Fibroblast of skin of left biceps (primary cell): ENCODE measurements at places on chromosomes 2 and 18.

- no peak for DNase-seq
Measured at GRCh38 chr2:127080226-127080937, 26.6 kb downstream of the BIN1 start.

DNA sequence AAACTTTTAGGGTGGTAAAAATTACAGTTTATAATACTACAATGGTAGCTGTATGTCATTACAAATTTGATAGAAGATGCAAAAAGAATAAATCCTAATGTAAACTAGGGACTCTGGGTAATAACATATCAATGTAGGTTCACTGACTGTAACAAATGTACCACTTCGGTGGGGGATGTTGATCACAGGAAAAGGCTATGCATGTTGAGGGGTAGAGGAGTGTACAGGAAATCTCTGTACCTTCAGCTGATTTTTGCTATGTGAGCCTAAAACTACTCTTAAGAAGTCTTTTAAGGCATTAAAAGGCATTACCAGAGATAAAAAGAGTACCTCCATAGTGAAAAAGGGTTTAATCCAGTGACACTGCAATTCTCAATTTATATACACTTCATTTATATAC is 25.0 kb downstream of the TRIP12 start:
- no peak for DNase-seq

- DNase-seq: no peak
Measured at GRCh38 chr2:98350411-98350810, 4.2 kb downstream of the CNGA3 start.

DNA sequence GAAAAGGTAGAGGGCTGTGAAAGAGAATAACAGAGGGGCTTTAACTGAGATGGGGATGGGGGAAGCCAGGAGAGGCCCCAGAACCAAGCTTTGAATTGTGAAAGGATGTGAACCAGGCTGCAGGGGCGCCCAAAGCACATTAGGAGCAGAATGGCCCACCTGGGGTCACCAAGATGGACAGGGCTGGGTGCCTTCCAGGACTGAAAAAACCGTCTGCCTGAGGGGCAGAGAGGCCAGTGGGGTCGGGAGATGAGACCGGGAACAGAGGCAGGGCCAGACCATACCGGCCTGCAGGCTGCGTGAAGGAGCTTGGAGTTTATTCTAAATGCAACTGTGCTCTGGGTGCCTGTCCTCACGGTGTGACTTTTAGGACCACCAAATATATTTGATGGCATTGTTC is 29.1 kb upstream of the FAM136A start:
- no peak for DNase-seq

DNA sequence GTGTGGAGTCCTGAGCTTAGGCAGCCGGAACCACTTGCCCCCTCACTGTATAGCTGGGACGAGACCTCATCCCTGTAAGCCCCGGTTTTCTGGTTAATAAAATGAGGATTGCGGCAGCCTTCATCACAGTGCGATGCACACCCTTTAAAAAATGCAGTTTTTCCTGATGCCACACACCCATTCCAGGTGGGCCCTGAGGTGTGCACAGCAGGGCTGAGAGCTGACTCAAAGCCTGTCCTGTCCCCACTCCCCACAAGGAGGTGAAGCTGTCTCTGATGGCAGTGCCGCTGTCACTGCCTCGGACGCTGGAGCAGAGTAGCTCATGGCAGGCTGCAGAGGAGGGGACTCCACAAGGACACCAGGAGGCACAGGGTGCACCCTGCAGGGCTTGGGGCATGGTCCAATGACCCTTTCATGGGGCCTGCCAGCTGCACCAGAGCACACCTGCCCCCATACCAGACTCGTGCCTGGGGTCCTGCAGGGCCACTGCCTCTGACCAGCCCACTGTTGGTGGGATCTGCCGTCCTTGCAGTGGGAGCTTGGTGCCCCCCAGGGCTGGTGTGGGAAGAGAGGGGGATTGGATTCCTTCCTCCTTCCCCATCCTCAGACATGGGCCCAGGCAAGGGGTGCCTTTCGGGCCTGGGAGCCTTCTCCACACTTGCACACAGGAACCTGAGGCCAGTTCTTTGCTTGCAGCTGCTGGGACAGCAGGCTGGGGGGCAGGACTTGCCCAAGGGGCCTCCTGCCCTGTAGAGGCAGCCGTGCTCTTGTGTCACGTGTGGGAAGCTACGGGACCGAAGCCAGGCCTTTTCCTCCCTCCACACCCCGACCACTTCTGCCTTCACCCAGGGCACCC is 22.8 kb downstream of the GPC1 start:
- DNase-seq: no peak

DNA sequence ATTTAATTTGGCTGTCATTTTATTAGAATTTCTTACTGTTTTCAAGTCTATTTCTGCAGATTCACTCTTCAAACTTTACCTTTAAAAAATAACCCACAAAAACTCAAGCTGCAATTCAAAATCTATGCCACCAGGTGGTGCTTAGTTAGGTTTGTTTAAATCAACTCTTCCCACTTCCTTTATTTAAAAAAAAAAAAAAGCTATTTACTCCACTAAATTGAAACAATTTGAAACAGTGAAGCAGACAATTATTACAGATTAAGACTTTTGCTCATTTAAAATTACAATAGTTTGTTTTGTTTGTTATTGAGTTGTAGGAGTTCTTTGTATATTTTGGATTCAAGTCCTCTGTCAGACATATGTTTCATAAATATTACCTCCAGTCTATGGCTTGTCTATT is 300.0 kb downstream of the PDE11A start:
- no peak for DNase-seq

- no peak for DNase-seq
Measured at GRCh38 chr2:229196448-229196847, 74.6 kb downstream of the PID1 start.

DNA sequence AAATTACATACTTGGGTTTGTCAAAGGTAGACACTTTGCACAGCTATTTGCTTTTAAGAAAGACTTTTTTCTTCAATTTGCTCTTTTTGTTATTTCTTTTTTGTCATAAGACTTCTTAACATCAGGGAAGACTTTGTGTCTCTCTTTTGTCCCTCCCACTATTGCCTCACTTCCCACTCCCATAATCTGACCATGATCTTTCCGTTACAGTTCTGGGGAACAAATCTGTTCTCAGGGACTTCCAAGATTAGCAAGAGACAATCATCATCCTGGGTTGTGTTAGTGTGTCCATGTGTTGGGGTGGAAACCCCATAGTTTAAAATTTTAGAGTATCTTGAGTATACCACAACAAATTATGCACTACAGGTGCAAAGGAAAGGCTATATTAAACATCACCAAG is 75.3 kb downstream of the REV1 start:
- no peak for DNase-seq

GRCh38 chr2:43758739-43759138 is 15.1 kb upstream of the DYNC2LI1 start:
- no peak for DNase-seq

DNA sequence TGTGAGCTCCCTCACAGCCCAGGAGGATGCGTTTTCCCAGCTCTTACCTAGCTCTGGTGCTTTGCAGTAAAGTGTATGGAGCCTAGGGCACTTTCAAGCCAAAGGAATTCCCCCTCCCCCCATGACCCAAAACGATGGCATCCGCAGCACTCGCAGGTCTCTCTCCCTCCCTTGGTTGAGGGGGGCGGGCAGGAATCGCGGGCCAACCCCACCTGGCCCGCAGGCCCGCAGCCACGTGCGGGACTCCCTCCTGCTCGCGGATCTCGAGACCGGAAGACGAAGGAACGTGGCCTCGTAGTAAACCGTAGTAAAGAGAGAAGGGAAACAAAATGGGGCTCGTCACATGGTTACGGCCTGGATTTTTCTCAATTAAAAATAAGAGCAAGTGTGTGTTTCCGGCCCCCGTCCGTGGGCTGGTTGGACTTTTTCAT is 8.5 kb downstream of the IRS1 start:
- DNase-seq: no peak

DNA sequence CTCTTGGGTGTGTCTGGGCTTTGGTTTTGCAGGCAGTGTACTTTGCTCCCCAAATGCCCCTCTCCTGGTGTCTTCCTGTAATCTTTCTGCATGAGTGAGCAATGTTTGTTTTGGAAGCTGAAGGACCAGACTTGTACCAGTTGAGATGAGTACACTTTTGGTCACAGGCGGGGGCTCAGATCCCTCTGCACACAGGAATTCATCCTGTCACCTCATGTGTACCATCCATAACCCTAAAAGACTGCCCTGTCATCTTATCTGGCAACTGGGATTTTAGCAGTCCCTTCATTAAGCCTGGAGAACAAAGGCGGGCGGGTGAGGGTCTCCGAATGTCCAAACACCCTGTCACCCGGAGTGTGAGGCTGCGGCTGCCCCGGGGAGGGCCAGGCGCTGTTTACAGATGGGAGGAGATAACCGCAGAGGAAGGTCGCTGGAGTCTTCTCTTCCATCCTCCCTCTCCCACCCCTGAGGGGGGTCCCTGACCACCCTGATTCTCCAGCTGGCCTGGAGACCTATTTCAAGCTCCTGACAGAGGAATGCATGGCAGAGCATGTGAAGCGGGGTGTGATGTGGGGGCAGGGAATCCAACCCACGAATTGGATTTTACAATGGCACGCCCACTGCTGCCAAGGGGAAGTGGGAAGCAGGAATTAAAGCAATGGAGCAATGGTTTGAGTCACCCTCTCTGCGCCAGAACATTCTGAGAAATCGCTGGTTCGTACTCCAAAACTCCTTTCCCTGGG is 158.2 kb upstream of the MYCN start:
- DNase-seq: no peak

GRCh38 chr2:79876430-79876829 is 363.6 kb downstream of the CTNNA2 start:
- DNase-seq: no peak

- no peak for DNase-seq
Measured at GRCh38 chr2:74843433-74843832, 9.5 kb downstream of the HK2 start.
